ENCODE measurements at places on chromosomes 1 and 21.

DNA sequence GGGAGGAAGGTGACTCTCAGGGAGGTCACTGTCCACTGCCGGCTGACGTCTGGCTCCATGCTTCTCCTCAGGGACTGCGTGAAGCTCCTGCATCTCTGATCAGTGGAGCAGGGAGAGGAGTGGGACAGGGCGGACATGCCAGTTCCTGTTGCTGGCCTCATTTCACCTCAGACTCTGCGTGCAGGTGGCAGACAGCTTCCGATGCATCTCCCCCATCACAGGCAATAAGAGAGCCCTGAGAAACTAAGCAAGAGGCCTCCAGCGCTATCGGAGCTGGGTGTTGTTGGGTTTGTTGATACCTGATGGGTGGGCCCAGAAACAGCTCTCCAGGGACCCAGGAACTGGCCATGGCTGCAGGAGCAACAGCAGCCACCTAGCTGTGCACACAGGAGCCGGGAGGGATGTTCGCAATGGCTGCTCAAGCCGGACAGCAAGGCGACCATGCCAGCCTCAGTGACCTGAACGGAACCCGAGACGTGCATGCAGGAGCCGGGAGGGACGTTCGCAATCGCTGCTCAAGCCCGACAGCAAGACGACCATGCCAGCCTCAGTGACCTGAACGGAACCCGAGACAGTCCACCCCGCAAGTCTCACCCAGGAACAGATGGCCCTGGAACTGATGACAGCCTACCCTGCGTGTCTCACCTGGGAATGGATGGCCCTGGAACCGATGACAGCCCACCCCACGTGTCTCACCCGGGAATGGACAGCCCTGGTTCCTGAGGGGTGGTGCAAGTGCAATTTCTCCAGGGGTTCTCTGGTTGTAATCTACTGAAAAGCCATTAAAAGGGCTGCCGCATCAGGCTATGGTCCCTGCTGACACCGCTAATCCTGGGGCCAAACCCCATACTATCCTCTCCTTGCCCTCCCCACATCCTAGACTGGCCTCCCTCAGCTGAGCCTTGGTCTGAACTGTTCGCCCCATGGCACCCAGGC is 14.2 kb upstream of the PCBP3 start:
- no peak for DNase-seq

GRCh38 chr1:15943992-15944307 is 32.0 kb downstream of the ZBTB17 start:
- no peak for DNase-seq

- DNase-seq, result no peak
Measured at GRCh38 chr1:179034720-179035119, 9.0 kb downstream of the FAM20B start.

- DNase-seq, result peak; percentile 13
Measured at GRCh38 chr1:159090286-159091179, 14.0 kb upstream of the AIM2 start.

GRCh38 chr1:160374306-160375110 is 7.6 kb downstream of the NHLH1 start:
- no peak for DNase-seq

GRCh38 chr21:43281661-43282357 is 113.0 kb downstream of the CRYAA start:
- DNase-seq, result no peak

DNA sequence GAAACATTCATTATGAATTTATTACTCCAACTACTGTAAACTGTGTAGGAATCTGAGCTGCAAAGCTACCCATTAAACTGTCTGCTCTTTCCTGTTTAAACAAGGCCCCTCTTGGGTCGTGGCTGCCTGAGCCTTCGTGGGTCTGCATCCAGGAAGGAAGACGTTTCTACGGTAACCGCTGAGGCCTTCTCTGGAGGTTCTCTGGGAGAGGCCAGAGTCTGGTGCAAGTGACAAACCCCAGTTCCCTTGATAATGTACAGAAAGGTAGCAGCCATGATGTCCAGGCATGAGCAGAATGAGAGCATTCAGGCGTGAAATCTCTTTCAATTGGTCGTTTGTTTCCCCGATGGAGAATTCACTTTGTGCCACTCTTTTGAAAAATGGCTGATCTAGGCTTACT is 350.2 kb downstream of the PLPP3 start:
- DNase-seq, result no peak

GRCh38 chr1:152537496-152537895 is 23.2 kb downstream of the CRCT1 start:
- DNase-seq, result no peak

- no peak for DNase-seq
Measured at GRCh38 chr1:109650609-109651008, 5.3 kb upstream of the GSTM4 start.

DNA sequence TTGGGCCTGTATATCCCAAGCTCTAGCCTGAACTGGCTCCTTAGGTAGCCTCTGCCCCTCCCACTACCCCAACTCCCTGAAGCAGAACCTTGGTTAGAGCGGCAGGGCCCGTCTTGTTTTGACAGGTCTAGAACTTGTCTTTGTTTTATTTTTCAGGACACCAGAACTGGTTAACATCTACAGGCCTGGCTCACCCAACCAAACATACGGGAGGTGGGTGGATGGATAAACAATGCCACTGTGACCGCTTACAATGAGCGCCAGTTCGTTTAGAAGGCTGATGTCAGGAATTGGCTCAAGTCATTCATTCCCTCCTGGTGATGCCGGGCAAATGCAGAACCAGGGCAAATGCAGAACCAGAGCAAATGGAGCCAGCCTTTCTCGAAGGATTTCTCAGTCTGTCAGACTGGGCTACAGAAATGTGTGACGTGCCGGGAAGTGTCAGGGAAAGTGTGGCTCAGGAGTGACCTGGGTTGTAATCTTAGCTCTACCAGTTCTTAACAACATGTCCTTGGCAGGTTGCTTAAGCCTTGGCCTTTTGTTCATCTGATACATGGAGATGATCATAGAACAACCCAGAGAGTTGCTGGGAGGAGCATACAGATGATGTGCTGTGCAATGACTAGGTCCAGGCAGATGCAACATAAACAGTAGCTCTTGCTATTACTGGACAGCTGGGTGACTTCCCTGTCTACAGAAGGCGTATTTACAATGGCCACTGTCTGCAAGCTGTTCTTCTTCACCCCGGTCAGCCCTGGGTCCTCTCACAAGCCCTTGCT is 30.5 kb upstream of the BTG2 start:
- no peak for DNase-seq

DNA sequence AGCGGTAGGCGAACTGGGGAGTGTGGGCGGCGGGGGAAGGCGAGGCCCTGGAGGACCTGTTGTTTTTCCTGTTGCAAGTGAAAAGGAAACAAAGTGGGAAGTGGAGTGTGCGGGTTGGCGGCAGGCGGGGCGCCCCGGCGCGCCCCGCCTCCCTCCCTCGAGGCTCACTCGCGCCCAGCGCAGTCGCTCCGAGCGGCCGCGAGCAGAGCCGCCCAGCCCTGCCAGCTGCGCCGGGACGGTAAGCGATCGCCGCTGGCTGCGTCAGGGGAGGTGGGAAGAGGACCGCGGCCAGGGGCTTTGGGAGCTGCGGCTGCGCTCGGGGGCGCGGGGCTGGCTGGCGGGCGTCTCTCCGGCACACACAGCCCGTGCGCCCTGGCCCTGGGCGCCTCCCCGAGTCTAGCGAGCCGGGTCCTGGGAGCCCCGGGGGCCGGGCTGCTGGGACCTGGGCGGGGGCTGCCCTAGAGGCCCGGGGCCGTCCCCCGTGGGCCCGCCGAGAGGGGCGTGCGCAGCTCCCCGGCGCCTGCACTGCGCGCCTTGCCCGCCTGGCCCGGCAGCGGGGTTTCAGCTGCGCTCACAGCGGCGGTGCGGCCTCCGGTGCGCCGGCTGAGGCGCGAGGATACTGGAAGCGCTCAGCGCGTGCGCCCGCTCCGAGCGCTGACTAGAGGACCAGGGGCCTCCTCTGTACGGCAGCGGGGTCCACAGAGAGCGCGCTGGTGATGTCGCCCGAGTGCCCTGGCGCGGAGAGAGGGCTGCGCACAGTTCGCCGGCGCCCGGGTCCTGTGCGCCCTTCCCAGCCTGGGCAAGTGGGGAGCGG is at the start of gene PIK3CD:
Gene PIK3CD (plus strand): TSS at position 167 of the 814 bp plus-strand sequence. CDS start 58,725 bp downstream, outside the sequence.
- DNase-seq, result peak; percentile 34

GRCh38 chr1:110430366-110430765 is 20.6 kb upstream of the PROK1 start:
- no peak for DNase-seq

- no peak for DNase-seq
Measured at GRCh38 chr1:109191377-109191776, 22.3 kb upstream of the SARS1 start.

- DNase-seq, result no peak
Measured at GRCh38 chr1:173094541-173094940, 43.8 kb upstream of the TNFSF18 start.

DNA sequence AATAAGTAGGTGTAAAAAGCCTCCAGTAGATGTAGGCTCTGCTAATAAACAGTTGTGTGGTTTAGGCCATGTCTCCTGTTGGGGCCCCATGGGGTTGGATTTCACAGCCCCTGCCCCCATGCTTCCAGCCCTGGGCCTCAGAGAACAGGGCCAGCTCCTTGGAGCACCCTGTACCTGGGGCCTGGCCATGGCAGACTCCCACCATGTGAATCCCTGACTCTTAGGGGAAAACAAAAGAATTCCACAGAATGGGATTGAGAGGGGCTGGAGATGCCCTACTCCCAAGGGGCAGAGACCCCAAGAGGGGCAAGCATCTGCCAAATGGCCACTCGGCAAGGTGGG is 11.5 kb downstream of the LRP8 start:
- no peak for DNase-seq

DNA sequence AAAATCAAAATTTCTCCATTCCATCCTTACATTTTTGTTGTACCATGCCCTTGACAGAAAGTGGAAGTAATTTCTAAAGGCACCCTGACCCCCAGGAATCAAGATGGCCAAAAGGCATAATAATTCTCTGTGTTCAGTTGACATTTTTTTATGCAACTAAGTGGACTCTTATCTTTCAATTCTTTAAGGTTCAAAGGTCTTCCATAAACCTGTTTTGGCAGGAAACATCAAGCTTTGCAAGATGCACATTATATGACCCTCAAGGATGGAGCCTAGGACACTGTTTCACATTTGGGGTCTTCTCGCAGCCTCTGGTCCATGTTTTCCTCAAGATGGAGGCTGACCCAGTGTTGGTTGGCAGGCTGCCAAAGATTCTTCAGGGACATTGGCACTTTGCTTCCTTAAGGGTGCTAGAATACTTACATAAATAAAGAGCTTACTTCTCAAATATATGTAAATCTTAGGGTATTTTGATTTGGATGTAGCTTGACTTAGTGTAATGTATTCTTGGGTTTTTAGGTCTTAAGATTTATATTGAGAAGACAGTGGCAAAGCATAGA is 48.0 kb upstream of the COG2 start:
- DNase-seq, result no peak

- no peak for DNase-seq
Measured at GRCh38 chr1:159200769-159201168, 3.9 kb upstream of the ACKR1 start.

DNA sequence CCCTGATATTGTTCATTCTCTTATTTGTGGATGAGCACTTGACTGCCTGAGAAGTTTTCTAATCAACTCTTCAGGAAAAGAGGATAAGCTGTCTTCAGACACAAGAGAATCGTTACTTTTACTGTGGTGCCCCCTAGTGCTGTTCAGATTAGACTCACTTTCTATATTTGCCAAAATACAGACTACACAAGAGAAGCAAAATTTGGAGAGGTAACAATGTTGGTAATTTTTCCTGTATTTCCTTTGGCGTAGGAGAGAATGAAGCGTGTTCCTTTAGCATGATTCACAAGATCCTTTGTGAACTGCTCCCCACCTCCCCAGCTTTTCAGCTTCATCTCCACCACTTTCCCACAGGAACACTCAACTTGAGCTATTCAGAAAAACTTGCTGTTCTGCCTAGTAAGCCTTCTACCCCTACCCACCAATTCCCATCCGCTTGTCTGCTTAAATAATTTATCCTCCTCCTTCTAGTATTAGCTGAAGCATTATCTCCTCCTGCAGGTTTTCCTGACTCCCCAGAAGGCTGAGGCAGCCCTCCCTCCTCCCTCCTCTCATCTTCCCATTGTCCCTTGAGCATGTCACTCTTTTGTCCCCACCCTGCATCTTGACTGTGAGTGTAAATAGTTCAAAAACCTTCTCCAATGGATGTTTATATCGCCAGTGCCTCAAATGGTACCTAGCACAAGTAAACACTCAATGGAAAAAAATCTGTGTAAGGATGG is 4.5 kb downstream of the TNFSF4 start:
- peak; percentile 50 for DNase-seq

- DNase-seq, result no peak
Measured at GRCh38 chr21:18000981-18001686, 182.0 kb upstream of the C21orf91 start.

DNA sequence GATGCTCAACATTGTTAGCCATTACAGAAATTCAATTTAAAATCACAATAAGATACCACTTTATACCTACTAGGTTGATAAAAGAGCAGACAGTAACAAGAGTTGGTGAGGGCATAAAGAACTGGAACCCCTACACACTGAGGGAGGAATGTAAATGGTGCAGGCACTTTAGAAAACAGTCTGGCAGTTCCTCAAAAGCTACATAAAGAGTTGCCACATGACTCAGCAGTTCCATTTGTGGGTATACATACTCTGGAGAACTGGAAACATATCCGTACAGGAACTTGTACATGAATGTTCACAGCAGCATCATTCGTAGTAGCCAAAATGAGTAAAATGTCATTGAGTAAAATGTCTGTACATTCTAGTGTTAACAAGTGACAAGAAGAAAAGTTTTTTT is 17.0 kb downstream of the NSL1 start:
- no peak for DNase-seq

- DNase-seq, result no peak
Measured at GRCh38 chr1:36776948-36777831, 257.1 kb downstream of the GRIK3 start.

GRCh38 chr21:25911730-25912401 is 177.1 kb downstream of the GABPA start:
- DNase-seq, result no peak

DNA sequence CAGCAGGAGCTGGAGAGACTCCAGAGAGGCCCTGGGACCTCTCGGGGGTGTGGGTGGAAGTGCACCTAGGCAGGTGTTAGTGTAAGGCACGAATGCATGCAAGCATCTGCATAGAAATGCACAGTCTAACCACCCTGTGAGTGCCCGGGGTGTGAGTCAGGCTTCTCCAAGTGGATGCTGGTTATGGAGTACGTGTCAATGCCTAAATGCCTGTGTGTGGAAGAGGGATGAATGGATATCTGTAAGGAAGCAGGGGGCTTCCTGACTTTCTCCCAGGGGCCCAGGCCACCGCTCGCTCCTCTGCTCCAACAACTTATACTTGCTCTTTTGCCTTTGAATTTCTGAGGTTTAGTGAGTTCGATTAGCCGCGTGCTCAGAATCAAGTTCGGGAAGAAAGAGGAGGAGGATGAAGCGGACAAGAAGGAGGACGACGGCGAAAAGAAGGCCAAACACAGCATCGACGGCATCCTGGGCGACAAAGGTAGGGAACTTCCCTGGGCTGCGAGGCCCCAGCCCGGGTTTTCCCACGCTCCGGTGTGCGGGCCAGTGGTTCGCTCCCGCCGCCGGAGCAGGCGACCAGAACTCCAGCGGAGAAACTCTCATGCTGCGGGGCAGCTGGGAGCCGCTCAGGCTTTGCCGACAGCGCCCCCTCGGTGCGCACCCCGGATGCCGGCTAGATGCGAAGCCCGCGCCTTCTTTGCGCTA is 5.4 kb downstream of the PAX7 start:
- peak; percentile 56 for DNase-seq
